Activated T-helper 1 cell treated with Interleukin-2 at 50 U/mL for 16 hours (primary cell): ENCODE measurements at places on chromosomes 12 and 14.

DNA sequence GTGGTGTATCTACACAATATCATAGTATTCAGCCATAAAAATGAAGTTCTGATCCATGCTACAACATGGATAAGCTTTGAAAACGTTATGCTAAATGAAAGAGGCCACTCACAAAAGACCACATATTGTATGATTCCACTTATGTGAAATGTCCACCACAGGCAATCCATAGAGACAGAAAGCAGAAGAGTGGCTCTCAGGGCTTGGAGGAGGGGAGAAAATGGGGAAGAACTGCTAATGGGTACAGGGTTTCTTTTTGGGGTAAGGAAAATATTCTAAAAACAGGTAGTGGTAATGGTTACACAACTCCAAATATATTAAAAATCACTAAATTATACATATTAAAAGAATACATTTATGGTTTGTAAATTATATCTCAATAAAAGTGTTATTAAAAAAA is 16.5 kb downstream of the SCNN1A start:
- DNase-seq, result no peak

DNA sequence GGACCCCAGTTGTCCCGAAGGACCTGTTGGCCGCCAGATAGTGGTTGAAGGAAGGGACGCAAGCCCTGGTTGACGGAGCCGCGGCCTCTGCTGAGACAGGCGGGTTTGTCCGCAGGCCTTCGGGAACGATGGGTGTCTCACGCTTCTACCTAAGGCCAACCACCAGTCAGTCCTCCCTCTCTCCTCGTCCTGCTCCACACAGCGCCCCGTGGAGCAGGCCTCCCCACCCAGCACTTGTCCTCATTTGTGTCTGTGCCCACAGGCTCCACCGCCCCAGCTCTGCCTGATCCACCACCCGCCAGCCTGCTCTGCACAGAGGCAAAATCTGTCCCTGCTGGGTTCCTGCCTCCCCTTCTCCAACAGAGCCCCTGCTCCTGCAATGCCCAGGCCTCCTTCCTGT is 41.0 kb downstream of the RIMBP2 start:
- DNase-seq, result no peak

DNA sequence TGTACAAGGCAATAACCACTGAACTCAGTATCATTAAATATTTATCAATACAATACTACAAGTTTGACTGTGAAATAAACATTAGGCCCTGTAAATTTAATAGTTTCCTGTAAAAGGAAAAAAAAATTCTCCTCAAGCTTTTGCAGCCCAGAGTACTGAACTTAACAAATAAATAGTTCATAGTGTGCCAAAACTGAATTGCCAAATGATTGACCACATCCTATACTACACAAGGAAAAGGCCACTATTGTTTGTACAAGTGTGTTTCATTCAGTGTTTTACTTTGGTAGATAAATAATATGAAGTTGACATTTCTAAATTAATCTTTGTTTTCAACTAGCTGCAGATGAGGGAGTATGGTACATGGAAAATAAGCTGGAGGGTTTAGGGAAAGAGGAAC is 379.6 kb downstream of the FLRT2 start:
- no peak for DNase-seq

GRCh38 chr14:79197516-79197915 is 1013.8 kb downstream of the DIO2 start:
- no peak for DNase-seq

GRCh38 chr12:65093606-65094005 is 27.5 kb downstream of the WIF1 start:
- no peak for DNase-seq

DNA sequence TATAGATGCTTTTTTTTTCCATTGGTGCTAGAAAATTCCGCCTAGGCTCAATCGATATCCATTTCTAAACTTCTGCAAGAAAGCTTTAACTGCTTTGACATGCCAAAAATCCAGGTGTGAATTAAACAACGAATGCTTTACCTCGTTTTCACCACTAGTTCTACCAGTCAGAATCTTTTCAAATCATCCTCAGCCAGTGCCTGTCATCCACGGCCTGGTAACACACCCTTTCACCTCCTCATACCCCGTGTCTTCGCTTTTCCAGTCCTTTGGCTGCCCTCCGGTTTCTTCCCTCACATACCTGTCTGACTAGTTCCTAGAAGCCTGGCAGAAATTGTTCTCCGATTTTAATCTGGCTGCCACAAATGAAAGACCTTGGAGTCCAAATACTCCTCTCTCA is 1.4 kb upstream of the PHC1 start:
- no peak for DNase-seq

DNA sequence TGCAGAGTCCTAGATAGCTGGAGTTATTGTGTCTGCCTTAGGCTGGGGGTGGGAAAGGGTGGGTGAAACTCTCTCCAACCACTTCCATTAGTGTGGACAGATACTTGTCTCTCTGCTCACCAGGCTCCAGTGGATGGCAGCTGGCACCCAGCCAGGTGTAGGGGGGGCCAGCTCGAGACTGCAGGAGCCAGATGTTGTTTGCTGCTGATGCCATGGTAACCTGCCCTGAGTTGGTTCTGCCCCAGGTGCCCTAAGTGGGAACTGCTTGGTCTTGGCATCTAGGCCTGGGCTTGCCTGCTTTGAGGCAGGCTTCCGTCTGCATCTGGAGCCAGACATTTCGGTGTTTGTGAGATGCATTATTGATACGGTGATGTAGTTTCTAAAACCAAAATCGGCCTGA is 82.2 kb downstream of the ADCK1 start:
- no peak for DNase-seq

GRCh38 chr14:70885343-70886022 is 21.8 kb upstream of the PCNX1 start:
- no peak for DNase-seq

GRCh38 chr12:15720295-15720694 is 68.9 kb downstream of the EPS8 start:
- DNase-seq, result no peak

DNA sequence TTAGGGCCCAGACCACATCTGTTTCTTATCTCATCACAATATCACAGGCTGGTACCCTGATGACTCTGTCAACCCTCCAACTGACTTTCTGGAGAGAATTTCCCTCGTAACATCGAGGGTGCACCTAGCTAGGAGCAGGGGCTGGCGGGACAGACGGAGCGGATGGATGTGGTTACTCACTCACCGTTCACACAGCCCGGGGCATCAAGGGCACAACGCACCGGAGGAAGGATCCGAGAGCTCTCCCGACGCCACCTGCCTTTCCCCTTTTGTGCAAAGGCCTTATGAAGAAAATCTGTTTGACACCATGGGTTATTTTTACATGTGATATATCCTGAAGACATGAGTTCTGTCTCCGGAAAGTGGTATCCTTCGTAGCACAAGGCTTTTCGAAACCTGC is 31.4 kb downstream of the SLC15A4 start:
- DNase-seq, result no peak
